ENCODE measurements at places on chromosomes 6 and 20. TPM values are rescaled to one million over a fixed set of nuclear protein-coding genes. Genes with fewer than 3 reads are reported as not detected.

DNA sequence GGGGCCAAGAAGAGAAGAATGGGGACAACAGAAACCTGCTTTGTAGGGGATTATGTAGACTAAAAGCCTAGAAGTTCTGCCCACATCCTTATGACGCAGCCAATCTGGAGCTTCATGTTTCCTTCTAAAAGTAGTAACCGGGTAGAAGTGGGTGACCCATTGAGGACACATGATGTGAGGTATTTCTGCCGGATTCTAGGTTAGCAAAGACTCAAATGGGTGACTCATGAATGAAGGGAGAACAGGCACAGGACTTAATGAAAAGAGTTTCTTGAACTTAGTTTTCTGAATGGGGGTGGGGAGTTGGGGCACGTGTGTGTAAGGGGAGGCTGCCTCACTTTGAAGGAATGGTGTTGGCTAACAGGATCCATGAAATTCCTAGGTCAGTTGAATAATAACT, 68.8 kb downstream of the CDS2 start:
- peak; percentile 14 for DNase-seq

DNA sequence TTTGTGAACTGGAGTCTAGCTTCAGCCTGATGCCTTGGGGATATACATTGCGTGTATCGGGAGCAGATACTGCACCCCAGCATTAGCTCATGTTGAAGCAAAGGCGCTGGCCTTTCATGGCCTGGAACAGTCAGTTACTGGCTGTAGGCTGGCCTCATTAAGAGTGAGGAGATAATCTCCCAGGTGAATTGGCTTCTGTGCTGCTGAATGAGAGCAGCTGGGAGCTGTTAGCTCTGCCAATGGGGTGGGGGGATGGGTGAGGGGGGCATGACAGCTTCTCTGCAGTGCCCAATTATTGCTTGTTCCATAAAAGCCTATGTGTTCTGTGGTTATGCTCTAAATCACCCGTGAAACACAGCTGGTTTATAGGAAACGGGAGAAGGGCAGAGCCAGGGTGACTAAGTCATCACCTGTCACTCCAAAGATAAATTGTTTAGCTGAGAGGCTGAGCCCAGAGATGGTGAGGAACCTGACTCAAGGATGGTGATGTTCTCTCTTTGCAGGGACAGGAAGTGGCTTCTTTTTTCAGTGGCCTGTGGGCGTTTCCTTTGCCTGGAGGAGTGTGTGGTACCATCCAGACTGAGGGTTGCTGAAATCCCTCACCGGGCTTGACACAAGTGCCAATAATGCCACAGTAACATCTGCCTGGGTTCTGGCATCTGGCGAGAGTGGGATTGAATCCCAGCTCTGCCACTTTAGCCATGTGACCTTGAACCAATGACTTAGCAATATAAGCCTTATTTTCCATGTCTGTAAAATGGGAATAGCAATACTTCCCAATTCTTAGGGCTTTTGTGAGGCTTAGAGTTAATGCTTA, 170.8 kb downstream of the BCAS1 start:
- peak; percentile 79 for DNase-seq

Gene HNF4A
- not detected for total RNA-seq

DNA sequence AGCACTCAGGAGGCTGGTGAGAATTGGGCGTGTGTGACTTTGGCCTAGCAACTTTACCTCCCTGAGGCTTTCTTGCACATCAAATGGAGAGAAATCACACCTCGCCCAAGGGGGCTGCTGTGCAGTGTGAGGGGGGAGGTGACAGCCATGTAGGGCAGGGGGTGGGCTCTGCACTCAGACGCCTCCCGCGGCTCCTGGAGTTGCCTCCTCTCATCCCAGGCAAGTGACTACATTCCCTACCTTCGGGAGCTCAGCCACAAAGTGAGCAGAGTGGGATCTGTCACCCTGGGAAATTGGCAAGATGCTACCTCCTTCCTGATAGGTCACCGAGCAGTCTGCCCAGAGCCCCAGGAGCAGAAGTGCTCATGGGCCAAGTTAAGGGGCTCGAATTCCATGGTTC, 56.0 kb downstream of the GCNT2 start:
- no peak for DNase-seq

- DNase-seq: no peak
Measured at GRCh38 chr6:78614961-78615360, 252.4 kb upstream of the IRAK1BP1 start.

DNA sequence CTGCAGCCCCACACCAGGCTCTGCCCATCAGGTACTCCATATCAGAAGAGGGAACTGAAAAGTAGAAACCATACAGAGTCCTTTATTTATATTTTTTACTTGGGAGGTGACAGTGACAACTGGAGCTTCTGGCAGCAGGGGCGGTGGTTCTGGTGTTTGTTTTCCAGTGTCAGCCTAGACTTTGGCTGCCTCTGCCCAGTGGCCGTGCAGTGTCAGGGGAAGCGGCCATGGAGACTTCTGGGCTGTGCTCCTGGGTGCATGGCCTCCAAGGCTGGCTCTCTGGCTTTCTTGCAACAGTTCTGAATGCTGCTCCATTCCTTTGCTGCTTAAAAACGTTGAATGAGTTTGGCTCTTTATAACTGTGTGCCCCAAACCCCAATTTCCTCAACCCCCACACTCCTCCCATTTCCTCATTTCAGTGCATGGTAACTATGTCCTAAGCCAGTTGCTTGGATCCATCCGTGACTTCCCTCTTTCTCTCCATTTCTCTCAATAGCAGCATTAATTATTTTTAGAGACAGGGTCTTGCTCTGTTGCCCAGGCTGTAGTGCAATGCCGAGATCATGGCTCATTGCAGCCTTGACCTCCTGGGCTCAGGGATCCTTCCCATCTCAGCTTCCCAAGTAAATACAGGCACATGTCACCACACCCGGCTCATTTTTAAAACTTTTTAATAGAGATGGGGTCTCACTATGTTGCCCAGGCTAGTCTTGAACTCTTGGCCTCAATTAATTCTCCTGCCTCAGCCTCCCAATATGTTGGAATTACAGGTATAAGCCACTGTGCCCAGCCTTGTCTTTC, 141.1 kb upstream of the SGK1 start:
- DNase-seq: no peak

Measured in fibroblast of the aortic adventitia (primary cell).